ENCODE measurements at places on chromosomes 4 and X.

- peak; percentile 43 for DNase-seq
These were observed 17.5 kb upstream of the SH3KBP1 start for GRCh38 chrX:19904778-19905367.

- DNase-seq, result no peak
These were observed 1.1 kb downstream of the EMD start for GRCh38 chrX:154380153-154380552.

GRCh38 chr4:166230841-166231240 lies 357.8 kb downstream of the TLL1 start:
- no peak for DNase-seq

GRCh38 chr4:48449151-48449550 lies 34.0 kb upstream of the SLC10A4 start:
- DNase-seq, result no peak

DNA sequence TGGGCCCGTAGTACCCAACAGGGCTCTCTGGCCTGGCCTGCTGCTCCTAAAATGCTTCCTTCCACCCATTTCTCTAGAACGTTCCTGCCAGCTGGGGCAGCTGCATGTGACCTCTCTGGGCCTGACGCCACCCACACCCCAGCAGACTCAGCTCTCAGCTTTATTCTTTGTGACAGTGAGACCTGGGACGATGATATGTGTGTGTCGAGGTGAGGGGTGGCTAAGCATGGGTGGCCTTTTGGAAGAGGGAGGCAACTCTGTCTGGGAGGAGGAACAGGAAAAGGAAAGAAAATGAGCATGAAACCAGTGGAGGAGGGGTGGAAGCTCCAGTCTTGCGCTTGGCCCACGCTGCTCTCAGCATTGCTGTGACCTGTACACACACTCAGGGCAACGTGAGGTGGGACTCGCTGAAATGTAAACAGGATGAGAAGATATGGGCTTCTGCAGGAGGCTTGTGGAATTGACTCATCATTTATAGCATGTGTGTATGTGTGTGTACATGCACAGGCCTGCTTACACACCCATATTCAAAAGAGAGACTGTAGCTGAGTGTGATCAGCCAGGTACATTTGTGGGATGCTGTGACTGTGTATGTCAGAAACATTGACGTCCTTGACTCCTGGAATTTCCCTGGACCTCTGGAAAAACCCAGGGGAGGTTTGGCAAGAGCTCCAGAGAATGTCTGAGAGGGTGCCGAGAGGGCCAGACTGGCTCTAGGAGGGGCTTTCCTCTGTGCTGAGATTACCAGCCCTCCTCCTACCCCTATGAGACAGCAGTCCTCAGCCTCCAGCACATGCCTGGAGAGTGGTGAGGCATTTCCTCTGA lies 137.9 kb downstream of the PJA1 start:
- no peak for DNase-seq

DNA sequence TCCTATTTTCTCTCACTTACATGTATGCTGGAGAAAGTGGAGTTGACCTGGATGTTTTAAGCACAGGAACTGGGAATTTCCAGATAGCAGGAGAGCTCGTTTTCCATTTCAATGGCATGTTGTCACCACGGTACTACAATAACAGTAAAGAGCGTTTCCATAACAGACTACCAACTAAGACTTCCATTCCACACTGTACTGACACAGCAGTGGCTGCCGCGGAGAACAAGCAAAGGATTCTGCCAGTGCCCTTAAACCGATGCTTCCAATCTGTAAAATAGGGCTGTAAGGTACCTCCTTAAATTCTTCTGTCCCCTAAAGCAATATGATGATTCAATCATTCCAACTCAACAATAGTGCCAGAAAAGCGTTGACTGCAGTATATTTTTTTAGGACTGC lies 143.9 kb downstream of the KLHL13 start:
- no peak for DNase-seq

GRCh38 chr4:120055162-120055561 lies 11.5 kb downstream of the MAD2L1 start:
- no peak for DNase-seq

GRCh38 chrX:11792461-11793421 lies 34.7 kb downstream of the MSL3 start:
- no peak for DNase-seq

DNA sequence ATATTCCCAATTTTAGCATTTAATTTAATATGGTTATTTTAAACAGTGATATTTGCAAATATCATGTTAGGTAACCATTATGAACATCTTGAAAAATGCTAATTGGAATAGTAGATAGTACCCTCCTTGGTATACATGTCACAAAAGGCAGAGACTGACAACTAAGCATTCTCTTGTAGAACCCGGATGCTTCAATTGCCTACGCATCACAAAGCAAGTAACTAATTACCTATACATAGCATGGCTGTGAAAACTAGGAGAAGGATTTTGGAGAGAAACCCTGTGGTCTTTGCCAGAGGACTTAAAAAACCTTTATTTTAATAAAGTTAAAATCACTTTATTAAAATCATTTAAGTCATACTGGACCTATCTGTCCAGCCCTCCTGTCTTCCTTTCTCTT lies 764.1 kb upstream of the TENM3 start:
- no peak for DNase-seq

DNA sequence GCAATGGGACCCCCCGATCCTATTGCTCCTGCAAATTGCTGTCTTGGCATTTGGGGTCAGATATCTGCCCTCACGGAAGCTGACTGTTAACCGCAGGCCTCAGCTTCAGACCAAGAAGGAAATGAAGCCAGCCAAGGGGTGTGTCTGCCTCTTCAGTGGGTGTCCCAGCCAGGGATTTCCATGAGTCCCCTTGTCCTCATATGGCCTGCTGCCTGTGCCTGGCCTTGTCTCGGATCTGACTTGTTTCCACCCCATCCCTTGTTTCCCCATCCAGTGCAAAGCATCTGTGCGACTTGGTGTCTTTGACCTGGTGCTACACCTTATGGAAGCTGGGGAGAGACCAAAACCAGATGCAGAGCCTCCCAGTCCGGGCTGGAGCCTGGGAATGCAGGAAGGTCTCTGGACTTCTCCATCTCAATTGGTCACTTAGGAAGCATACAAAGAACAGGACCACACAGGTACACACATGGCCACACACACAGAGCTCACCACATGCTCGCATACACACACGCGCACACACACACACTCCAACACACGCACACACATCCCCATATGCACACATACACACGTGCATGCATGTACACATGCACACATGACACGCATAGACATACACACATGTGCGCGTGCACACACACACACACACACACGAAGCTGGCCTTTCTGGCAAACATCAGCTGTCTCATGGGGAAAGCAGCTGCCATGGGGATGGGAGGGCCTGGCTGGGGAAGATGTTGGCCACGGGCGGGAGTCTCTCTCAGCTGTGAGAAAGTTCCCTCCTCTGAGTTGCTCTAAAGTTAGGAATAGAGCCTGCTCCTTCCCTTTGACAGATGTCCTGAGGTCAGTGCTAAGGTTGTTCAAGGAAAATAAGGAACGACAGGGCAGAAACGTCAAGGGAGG lies 65.5 kb downstream of the CRMP1 start:
- no peak for DNase-seq

- DNase-seq, result no peak
These were observed 205.0 kb upstream of the HAND2 start for GRCh38 chr4:173735049-173735448.

DNA sequence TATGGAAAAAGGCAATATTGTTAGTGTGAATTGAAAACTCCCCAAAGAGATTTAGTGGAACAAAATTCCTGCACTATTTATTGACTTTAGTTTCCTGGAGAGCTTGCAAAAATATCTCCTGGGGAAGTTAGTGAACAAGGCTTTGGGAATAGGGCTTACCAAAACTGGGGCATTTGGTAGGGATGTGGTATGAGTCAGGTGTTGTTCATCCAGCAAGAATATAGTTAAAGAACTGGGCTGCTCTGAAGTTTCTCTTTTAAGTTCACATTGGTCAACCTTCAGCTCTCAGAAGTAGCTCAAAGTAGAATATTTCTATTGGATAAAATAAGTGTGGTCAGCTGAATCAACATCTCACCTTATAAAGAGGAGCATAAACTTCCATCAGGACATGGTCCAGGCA lies 185.0 kb downstream of the CPE start:
- DNase-seq, result no peak

DNA sequence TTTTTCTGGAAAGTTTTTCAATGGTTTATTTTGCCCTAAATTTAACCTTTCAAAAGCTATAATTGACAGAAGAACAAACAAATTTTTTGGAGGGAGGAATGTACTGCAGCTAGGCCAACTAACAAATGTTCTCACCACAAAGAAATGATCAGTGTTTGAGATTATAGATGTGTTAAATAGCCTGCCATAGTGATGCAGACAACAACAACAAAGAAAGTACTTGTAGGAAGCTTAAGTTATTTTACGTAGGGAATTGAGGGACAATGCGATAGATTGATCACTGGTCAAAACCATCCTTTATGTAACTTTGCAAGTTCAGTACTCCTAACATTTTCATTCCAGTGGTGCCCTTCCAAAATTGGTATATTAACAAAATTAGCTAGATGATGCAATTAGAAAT lies 340.4 kb downstream of the SH3BGRL start:
- no peak for DNase-seq

DNA sequence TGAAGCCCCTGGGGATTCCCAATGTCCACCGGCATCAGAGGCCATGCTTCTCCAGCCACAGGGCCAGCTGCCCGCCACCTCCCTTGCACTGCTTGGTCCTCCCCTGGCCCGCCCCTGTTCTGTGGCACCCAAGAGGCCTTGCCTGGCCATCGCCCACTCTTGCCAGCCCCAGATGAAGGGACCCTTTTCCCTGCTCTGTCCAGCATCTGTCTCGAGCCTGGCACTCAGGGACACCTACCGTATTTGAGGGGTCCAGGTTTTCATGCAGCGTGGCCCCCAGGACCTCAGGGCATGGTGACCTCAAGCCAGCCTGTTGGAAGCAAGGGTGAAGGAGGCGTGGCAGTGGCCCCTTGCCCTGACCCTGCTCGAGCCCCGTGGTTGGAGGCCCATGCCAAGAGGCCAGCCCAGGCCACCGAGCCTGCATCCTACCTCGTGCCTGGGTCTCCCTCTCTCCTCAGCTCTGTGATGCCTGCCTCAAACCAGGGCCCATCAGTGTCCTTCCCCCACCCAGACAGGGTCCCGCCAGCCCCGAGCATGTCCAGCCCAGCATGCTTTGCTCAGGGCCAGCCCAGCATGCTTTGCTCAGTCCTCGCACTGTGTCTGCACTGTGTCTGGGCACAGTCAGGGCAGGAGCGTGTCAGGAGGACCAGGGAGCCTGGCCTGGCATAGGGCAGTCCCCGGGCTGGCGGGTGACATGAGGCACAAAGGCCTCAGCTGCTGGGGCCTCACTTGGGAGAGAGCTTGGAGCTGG lies 14.3 kb upstream of the FGFR3 start:
- no peak for DNase-seq

- no peak for DNase-seq
These were observed 92.1 kb downstream of the AFF1 start for GRCh38 chr4:87026800-87027495.

- DNase-seq, result no peak
These were observed 101.4 kb upstream of the PDE5A start for GRCh38 chr4:119729835-119730670.

DNA sequence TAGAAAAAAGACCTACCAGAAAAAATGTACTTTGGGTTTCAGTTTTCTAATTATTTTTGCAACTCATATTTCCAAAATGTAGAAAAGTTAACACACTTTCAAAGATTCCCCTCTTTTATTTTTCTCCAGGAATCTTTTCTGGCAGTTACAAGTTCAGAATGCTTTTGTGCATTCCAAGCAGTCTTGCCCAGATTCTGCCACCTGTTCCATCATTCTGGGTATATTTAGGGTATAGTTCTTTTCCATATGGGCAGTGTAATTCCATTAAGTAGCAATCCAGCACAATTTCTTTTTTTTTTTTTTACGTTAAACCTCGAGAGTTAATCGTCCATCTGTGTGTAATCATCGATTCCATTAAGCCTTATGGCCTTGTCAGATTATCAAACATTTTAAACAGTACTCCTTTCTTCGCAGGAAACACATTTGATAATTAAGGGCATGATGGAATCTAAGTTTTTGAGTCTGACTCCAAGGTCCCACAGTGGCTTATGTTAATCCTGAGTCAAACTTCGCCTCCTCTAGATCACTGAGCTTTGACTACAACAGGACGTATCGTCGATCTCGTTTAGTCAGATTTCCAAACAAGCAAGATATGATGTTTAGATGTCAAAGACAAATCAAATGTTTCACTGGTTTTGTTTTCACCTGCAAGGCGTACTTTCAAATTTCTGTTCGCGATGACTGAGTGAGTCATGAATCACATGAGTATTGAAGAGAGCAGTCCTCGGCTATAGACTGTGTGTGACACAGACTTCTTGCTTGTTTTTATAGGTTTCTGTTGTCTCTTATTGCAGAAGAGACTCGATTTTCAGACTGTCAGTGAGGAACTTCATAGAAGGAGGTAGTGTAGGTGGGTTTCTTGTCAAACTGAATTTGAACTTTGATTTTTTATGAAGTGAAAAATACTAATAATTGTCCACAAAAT lies 118.9 kb upstream of the GK2 start:
- no peak for DNase-seq

DNA sequence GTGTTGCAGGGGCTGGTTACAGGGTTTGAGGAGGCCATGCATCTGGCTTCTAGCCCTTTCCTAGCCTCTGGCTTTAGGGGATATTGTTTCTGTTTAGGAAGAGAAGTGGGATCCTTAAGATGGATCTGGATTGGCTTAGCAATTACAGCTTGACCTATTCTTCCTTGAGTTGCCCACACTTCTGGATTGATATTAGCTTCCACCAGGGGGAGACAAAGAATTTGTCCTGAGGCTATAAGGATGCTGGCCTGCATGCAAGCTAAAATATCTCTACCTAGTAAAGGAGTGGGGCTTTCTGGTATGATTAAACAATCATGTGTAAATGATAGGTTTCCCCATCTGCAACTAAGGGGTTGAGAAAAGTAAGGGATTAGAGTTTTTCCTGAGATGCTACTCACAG lies 117.2 kb downstream of the TEX13C start:
- no peak for DNase-seq

- no peak for DNase-seq
These were observed 1252.3 kb upstream of the TENM3 start for GRCh38 chr4:180990931-180991330.

DNA sequence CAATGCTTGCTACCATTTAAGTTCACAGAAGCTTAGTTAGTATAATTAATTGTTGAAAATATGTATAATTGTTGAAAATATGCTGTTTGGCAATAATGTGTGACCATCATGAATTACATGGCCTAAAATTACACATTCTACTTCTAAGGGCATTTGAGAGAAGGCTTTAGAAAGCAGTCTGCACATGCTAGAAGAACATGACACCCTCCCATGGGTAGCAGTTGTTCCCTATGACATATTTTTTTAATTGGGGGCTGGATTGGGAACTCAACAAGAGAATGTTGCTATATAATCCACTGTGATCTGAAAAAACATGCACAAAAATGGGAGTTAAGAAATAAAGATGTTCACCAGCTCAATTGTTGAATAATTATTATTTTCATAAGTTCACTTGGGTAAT lies 331.4 kb downstream of the ARHGAP24 start:
- DNase-seq, result no peak

DNA sequence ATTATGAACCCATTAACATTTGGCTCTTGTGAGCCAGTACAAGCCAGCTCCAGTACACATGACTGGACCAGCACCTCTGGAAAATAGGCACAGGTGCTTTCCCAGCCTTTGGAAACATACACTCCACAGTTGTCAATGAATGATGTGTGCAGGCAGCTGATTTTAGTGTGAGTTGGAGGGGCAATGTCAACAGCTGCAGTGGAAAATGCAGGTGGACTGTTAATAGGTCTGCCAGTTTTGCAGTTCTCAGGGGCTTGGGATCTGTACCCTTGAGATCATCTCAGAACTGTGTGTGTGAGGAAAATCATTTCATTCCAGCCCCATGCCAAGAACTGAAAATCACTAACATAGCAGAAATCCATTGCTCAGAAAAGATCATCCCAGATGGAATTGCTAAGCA lies 81.7 kb upstream of the CHRDL1 start:
- DNase-seq, result no peak

- no peak for DNase-seq
These were observed 9.1 kb upstream of the SLC25A5 start for GRCh38 chrX:119459181-119459580.
